ENCODE measurements at places on chromosomes 1 and 21. TPM values are rescaled to one million over a fixed set of nuclear protein-coding genes. Genes with fewer than 3 reads are reported as not detected.

RNU1-2 gene
- total RNA-seq: not detected

CLEC20A gene
- not detected for total RNA-seq

S100A7A gene
- total RNA-seq: not detected

MROH7 gene
- total RNA-seq: not detected

PAPPA2 gene
- not detected for total RNA-seq

LYSMD1 gene
- total RNA-seq: 5.1 TPM

SPRR1B gene
- not detected for total RNA-seq

GREM2 gene
- 0.14 TPM for total RNA-seq

SLC16A4 gene
- total RNA-seq: 37.3 TPM

ITGB2 gene
- total RNA-seq: 0.70 TPM
